ENCODE measurements at places on chromosomes 5 and 9. TPM values are rescaled to one million over a fixed set of nuclear protein-coding genes. Genes with fewer than 3 reads are reported as not detected.

DNA sequence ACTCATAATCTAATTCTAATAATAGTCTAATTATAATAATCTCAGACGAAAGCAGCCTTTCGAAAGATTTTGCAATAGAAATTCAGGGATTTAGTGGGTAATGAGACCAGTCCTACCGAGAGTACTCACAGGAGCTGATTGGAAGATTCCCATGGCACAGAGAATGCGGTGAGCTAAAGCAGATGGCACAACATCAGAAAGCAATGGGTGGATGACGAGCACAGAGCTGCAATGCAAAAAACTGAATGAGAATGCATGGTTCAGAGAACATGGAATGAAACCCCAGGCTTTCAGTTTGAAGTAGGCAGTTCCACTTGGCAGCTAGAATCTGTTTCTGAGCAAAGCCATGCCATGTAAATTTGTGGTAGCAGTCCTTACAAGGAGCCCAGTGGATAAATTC is 78.2 kb upstream of the SPINK5 start:
- no peaks in the 10 kb centered on the region for H3K27me3 ChIP-seq
- H3K36me3 ChIP-seq: no peaks in the 10 kb centered on the region
- H3K4me3 ChIP-seq: no peak overlapping the region
- no peaks in the 10 kb centered on the region for H3K4me1 ChIP-seq
- H3K27ac ChIP-seq: no peak overlapping the region

GRCh38 chr9:121252104-121252851 is 15.7 kb upstream of the GSN start:
- H3K36me3 ChIP-seq: peaks cover 29% of the 10 kb centered on the region
- no peak overlapping the region for H3K27ac ChIP-seq
- H3K4me1 ChIP-seq: peaks cover 26% of the 10 kb centered on the region
- no peak overlapping the region for H3K4me3 ChIP-seq

AQP7 gene
- polyA plus RNA-seq: not detected

TMC1 gene
- not detected for polyA plus RNA-seq

DNA sequence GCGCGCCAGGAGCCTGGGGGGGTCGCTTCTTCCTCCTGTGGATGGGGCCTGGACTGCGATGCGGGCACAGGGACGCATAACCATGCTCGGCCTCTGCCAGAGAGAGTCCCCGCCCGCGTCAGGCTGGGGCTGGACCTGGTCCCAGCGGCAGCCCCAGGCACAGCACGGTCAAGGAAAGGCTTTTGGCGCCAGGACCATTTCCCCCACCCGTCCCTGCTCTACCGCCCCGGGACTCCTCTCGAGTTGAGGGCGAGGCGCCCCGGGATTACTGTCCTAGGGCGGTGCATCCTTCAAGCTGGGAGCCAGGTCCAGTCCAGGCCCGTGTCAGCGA is 341 bp downstream of the MXD3 start:
- peak overlapping the region; percentile 63 for H3K4me3 ChIP-seq
- H3K27ac ChIP-seq: no peak overlapping the region
- H3K36me3 ChIP-seq: peaks cover 6% of the 10 kb centered on the region
- H3K4me1 ChIP-seq: peaks cover 42% of the 10 kb centered on the region
- no peaks in the 10 kb centered on the region for H3K27me3 ChIP-seq
- DNase-seq: no peak

DNA sequence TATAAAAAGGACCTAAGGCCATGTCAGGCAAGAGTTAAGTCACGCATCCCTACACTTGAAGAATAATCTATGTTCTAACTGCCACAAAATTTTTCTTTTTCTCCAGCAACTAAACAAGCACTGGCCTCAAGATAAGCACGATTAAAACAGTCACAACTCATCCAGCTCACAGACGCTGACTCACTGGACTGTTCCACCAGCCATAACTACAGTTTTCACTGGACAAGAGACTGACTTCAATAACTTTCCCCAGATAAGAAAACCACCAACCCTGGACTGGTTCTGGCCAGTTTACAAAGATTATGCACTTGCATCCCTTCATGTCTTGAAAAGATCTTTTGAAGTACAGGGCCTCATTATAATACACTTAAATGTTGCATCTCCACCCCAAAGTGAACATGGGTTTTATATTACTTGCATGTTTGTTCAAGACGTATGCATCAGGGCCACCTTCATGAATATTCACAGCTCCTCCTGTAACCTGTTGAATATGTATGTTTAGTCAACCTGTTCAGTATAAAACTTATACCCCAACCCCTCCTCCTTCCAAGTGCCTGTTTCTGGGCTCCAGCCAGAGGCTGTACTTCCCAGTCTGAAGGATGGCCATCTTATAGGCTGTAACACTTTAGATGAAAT is 129.3 kb upstream of the EPB41L4A start:
- H3K4me1 ChIP-seq: peaks cover 28% of the 10 kb centered on the region
- H3K4me3 ChIP-seq: no peak overlapping the region
- no peak overlapping the region for H3K27ac ChIP-seq
- H3K27me3 ChIP-seq: no peaks in the 10 kb centered on the region

DNA sequence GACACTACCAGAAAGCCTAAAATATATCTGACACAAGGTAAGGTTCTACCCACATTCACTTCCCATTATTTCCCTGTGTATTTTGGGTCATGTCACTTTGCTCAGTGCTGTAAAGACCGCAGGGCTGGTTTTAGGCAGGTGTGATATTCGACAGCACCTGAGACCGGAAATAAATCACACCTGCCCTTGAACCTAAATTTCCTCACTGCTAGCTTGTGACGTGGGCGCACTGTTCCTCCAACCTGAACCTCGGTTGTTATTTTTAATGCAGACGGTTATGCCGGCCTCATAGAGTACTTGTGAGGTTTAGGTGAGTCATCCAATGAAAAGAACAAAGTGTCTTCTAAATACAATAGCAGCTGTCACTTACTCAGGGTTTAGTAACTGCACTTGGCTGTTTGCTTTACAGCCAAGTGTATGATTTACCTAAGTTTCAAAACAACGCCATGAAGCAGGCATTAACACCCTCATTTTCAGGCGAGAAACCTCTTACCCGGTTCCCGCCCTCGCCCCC is 20.7 kb upstream of the ZNF782 start:
- peaks cover 15% of the 10 kb centered on the region for H3K4me1 ChIP-seq
- peak overlapping the region; percentile 85 for H3K4me3 ChIP-seq
- DNase-seq: no peak
- peaks cover 36% of the 10 kb centered on the region for H3K27me3 ChIP-seq
- no peaks in the 10 kb centered on the region for H3K36me3 ChIP-seq

GRCh38 chr5:106587-106986 is 14.6 kb downstream of the PLEKHG4B start:
- no peak overlapping the region for H3K4me3 ChIP-seq
- no peaks in the 10 kb centered on the region for H3K4me1 ChIP-seq
- H3K27ac ChIP-seq: no peak overlapping the region
- no peaks in the 10 kb centered on the region for H3K36me3 ChIP-seq
- DNase-seq: no peak

- no peaks in the 10 kb centered on the region for H3K4me1 ChIP-seq
- no peaks in the 10 kb centered on the region for H3K36me3 ChIP-seq
- no peak overlapping the region for H3K27ac ChIP-seq
- DNase-seq: no peak
Observed at GRCh38 chr5:57777174-57777581, 294.6 kb upstream of the ACTBL2 start.

DNA sequence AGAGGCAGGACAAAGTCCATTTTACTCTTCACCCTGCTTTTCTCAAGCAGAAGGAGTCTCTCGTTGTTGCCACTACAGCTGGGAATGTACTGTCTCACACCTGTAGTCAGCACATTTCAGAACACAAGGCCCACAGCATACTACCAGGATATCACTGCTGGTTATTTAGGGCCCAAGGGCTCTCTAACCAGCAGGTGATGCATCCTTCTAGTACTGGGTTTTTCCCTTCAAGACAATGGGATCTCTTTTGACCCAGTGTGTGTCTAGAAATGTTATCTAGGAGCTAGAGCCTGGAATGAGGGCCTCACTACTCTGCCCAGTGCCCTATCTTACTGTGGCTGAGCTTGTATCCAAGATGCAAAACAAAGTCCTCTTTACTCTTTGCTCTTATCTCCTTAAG is 235.1 kb upstream of the PRR16 start:
- no peak overlapping the region for H3K4me3 ChIP-seq
- H3K27me3 ChIP-seq: no peaks in the 10 kb centered on the region
- H3K27ac ChIP-seq: no peak overlapping the region
- no peaks in the 10 kb centered on the region for H3K4me1 ChIP-seq
- no peaks in the 10 kb centered on the region for H3K36me3 ChIP-seq

DNA sequence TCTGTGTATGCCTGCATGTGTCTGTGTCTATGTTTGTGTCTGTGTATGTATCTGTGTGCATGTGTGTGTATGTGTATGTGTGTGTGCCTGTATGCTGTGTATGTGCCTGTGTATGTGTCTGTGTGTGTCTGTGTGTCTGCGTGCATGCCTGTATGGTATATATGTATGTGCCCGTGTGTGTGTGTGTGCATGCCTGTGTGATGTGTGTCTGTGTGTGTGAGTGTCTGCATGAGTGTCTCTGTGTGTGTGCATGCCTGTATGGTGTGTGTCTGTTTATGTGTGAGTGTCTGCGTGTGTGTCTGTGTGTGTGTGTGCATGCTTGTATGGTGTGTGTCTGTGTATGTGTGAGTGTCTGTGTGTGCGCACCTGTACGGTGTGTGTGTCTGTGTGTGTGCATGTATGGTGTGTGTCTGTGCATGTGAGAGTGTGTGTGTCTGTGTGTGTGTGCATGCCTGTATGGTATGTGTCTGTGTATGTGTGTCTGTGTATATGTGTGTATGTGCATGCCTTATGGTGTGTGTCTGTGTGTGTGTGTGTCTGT is 137.1 kb upstream of the IRX2 start:
- no peaks in the 10 kb centered on the region for H3K36me3 ChIP-seq
- no peak overlapping the region for H3K27ac ChIP-seq
- no peak for DNase-seq
- no peak overlapping the region for H3K4me3 ChIP-seq
- no peaks in the 10 kb centered on the region for H3K4me1 ChIP-seq
- no peaks in the 10 kb centered on the region for H3K27me3 ChIP-seq

DNA sequence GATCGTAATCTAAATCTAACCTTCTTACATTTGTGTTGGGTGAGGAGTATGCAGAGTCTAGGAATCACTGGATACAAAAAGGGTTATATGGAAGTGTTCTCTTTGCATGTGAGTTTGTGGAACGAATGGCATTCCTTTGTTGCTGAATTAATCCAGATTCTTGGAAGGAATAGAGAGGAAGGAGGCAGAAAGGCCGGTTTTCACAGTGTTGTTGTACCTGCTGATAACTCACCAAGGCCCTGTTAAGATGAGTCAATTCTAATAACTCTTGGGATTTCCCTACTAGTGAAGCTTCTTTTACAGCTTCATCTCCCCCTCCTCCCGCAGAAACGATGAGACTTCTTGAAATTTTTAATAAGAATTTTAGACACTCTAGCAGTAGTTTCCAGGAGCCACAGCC is 84.0 kb downstream of the ZSWIM6 start:
- peaks cover 67% of the 10 kb centered on the region for H3K4me1 ChIP-seq
- H3K27ac ChIP-seq: no peak overlapping the region
- no peak overlapping the region for H3K4me3 ChIP-seq
- DNase-seq: no peak

DNA sequence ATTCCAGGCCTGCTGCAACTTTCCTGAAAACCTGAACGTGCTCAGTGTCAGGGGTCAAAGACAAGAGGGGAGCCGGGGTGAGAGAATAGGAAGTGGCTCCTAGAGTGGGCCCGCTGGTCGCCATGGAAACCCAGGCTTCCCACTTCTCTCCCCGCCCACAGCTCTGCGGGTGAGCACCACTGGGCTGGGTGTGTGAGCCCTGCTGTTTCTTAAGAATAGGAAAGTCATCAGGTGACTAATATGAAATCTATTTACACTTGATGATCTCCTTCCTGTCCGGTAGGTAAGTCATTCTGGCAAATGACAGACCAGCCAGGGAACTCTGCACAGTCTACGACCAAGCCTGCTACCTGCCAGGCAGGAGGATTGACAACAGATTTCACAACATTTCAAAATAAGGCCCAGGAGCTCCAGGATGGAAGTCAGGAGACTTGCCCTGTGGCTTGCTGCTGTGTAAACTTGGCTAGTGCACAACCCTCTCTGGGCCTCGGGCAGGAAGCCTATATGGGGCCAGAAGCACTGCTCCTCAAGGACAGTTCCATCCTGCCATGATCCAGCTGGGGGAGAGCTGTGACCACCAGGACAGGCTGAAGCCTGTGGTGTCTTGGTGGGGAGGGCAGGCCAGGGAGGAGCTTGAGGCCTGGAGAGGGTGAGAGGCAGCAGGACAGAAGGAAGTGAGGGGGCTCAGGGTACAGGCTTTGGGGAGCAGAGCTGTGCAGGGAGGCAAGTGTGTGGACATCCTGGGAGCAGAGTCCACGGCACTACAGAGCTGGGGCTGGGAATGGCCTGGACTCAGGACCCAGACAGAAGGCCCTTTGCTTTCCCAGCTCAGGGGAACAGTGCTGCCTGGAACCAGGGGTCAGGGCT is 60.6 kb downstream of the SHB start:
- DNase-seq: no peak
- H3K4me3 ChIP-seq: peak overlapping the region; percentile 63
- H3K4me1 ChIP-seq: peaks cover 14% of the 10 kb centered on the region
- H3K27me3 ChIP-seq: no peaks in the 10 kb centered on the region
- peak overlapping the region; percentile 29 for H3K27ac ChIP-seq

DNA sequence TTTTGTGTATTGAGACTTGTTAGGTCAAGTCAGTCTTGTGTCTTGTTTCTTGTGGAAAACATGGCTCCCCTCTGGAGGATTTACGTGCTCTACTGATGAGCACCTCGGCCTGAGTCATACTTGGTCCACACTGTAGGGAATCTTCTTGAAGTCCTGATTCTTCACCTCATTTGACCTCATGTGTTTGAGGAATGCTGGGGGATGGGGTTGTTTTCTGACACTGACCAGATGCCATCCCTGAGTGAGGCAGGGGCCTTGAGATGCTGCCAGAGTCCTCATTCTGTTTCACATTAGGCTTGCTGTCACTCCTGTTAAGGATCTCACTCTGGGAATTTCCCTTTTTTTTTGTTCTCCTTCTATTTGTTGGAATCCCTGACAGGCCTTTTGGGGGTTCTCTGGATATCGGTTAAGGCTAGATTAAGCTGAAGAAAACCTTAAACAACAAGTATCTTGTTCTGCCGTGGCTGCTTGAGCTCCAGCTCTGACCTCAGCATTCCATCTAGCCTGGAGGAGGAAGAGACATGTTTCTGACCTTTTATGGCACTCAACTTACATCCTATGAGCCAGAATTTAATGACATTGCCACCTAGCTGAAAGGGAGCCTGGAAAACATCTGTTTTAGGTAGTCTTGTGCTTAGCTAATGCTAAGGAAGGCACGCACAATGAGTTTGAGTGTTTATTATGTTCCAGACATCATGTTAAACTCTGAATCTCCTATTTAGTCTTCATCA is 20.6 kb downstream of the TCOF1 start:
- no peaks in the 10 kb centered on the region for H3K27me3 ChIP-seq
- H3K4me1 ChIP-seq: no peaks in the 10 kb centered on the region
- H3K4me3 ChIP-seq: no peak overlapping the region
- no peak for DNase-seq

DNA sequence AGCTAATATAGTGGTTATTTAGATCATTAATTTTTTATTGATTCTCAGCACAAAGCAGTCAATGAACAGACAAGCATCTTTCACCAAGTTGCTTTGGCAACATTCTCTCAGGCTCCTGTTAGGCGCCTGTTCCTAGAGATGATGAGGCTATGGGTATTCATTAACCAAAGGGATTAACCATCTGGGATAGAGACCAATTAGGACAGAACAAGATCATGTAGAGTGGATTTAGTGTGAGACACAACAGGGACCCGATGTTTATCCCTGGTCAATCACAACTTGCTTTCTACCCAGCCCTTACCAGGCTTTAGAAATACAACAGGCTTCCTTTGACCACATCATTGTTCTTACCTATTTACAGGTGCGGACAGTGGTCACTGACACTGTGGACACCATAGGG is 82.2 kb downstream of the PJA2 start:
- H3K27me3 ChIP-seq: no peaks in the 10 kb centered on the region
- H3K36me3 ChIP-seq: peaks cover 14% of the 10 kb centered on the region
- DNase-seq: no peak
- H3K4me1 ChIP-seq: no peaks in the 10 kb centered on the region
- H3K27ac ChIP-seq: no peak overlapping the region

ZDHHC12 gene
- polyA plus RNA-seq: 47.6 TPM
